Upper lobe of right lung (tissue), 1 donor: ENCODE measurements at places on chromosomes 6 and 20.

DNA sequence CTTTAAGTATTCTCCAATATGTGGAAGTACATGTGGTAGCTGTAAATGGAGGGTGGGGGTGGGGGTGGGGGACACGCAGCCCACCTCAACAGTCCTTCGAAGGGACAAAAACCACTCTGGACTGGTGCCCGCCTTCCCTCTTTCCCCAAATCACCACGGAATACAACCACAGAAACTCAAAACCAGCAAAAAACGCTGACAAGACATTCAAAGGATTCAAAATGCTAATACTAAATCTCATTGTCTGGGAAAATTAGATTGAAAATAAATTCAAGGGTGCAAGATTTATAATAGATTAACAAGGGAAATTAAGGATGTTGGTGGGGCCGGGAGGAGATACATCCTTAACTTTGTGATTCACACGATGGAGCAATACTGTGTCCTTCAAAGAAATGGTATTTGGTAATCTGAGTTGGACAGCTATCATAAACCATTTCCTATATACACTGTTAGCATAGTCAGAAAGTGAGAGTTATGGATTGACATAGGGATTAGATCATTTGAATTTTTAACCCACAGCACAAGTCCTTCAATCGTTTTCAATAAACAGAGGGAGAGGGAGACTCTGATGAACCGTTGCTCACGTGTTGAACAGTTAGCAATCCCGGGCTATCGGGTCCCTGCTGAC is 766 bp upstream of the TBC1D22B start:
- no peak for DNase-seq
- H3K27ac ChIP-seq, result no peak overlapping the region
- H3K27me3 ChIP-seq, result no peaks in the 10 kb centered on the region
- H3K4me1 ChIP-seq, result peaks cover 18% of the 10 kb centered on the region

GRCh38 chr20:38835792-38836191 is 30.3 kb downstream of the PPP1R16B start:
- H3K36me3 ChIP-seq, result no peaks in the 10 kb centered on the region
- H3K4me3 ChIP-seq, result no peak overlapping the region
- H3K27ac ChIP-seq, result no peak overlapping the region

GRCh38 chr20:50675671-50676376 is 15.5 kb downstream of the RIPOR3 start:
- H3K36me3 ChIP-seq, result no peaks in the 10 kb centered on the region
- no peaks in the 10 kb centered on the region for H3K27me3 ChIP-seq
- peaks cover 4% of the 10 kb centered on the region for H3K4me1 ChIP-seq
- no peak for DNase-seq

GRCh38 chr6:115882174-115882573 is 178.5 kb downstream of the FRK start:
- DNase-seq, result no peak
- no peaks in the 10 kb centered on the region for H3K27me3 ChIP-seq
- H3K36me3 ChIP-seq, result no peaks in the 10 kb centered on the region
- no peak overlapping the region for H3K4me3 ChIP-seq
- H3K4me1 ChIP-seq, result no peaks in the 10 kb centered on the region
- H3K27ac ChIP-seq, result no peak overlapping the region

DNA sequence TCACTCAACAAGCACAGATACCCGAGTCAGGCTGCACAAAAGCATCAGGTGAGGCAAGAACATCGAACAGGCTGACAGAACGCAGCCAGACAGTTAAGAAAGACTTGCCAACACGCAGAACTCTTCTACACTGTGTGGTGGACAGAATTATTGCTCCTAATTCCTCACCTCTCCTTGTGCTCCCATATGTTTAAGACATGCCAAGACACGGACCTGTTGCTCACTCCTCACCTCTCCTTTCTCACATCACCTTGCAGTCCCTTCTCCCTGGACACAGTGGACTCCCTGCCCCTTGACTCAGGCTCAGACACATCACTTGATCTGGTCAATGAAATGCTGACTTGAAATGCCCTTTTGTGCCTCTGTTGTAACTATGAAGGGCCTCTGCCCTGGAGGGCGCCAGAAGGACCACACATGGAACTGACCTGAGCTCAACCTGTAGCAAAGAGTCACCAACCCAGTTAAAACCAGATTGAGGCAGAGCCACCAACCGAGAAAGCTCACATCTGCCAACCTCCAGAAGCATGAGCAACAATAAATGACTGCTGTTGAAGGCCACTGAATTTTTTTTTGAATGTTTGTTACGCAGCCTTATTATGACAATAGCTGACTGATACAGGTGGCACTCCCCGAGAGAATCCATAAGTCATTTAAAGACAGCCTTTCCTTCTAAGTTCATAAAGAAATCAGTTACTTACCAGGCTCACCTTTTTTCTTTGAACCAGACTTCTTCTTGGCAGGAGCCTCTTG is 24.0 kb downstream of the RRBP1 start:
- H3K27ac ChIP-seq, result no peak overlapping the region
- no peak for DNase-seq
- H3K4me3 ChIP-seq, result no peak overlapping the region

DNA sequence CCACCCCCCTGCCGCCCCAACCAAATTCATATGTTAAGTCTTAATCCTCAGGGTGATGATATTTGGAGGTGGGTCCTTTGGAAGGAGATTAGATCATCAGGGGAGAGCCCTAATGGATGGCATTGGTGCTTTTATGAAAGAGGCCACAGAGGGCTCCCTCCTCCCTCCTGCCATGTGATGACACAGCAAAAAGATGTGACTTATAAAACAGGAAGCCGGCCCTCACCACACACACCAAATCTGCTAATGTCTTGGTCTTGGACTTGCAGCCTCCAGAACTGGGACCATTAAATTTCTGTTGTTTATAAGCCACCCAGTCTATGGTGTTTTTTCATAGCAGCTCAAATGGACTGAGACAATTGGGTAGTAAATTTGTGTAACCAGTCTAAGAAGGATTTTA is 176.3 kb downstream of the ADGRG6 start:
- no peaks in the 10 kb centered on the region for H3K36me3 ChIP-seq
- H3K4me3 ChIP-seq, result no peak overlapping the region
- H3K4me1 ChIP-seq, result no peaks in the 10 kb centered on the region
- no peaks in the 10 kb centered on the region for H3K27me3 ChIP-seq
- H3K27ac ChIP-seq, result no peak overlapping the region
- DNase-seq, result no peak

DNA sequence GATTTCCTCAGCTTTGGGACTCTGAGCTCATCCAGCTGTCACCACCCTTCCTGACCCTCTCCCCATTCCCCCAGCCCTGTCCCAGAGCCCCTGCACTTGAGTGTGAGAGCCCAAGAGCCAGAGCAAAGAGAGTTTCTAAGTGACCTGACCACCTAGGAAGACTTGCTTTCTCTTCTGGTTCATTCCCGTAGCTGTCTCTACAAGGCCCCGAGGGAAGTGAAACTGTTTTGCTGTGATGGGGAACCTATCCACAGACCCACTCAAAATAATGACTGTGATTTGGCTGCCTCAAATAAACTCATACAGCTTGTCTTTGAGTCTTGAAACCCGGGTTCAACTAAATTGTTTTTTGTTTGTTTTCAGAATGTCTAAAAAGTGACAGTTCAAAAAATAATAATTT is 74.6 kb upstream of the XRN2 start:
- no peak overlapping the region for H3K4me3 ChIP-seq
- H3K4me1 ChIP-seq, result no peaks in the 10 kb centered on the region
- H3K36me3 ChIP-seq, result peaks cover 30% of the 10 kb centered on the region
- no peak for DNase-seq

GRCh38 chr6:97591955-97592354 is 308.9 kb upstream of the MMS22L start:
- H3K27me3 ChIP-seq, result no peaks in the 10 kb centered on the region
- H3K36me3 ChIP-seq, result no peaks in the 10 kb centered on the region
- H3K4me1 ChIP-seq, result no peaks in the 10 kb centered on the region
- H3K4me3 ChIP-seq, result no peak overlapping the region

- no peaks in the 10 kb centered on the region for H3K4me1 ChIP-seq
- H3K27me3 ChIP-seq, result no peaks in the 10 kb centered on the region
- no peak overlapping the region for H3K27ac ChIP-seq
Observed at GRCh38 chr6:156396791-156397418, 380.3 kb upstream of the ARID1B start.

DNA sequence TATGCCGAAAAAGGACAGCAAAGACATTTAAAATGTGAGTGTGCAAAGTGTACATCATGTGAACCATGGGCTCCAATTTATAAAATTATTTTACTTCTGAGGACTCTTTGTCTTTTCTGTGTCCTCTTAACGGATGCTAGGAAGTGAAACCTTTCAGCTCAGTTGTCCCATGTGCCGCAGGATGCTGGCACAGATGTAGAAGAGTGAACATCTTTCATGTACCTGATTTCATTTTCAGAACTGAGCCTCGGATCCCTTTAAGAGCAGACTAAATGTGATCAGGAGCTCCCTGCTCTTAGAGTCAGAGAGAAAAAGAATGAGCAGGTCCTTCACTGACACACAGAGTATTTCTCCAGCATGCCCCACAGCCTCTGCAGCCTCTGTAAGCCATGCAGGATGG is 27.6 kb upstream of the FUCA2 start:
- no peak for DNase-seq
- H3K4me3 ChIP-seq, result no peak overlapping the region
- peaks cover 10% of the 10 kb centered on the region for H3K4me1 ChIP-seq
- no peak overlapping the region for H3K27ac ChIP-seq
- H3K36me3 ChIP-seq, result no peaks in the 10 kb centered on the region
- H3K27me3 ChIP-seq, result no peaks in the 10 kb centered on the region

DNA sequence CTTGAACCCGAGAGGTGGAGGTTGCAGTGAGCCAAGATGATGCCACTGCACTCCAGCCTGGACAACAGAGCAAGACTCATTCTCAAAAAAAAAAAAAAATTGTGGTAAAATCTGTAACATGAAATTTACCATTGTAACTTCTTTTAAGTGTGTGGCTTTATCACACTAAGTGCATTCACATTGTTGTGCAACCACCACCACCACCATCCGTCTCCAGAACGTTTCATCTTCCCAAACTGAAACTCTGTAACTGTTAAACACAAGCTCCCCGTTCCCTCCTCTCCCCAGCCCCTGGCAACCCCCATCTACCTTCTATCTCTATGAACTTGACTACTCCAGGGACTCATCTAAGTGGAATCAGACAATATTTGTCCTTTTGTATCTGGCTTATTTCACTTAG is 29.7 kb downstream of the PDRG1 start:
- DNase-seq, result no peak
- H3K27ac ChIP-seq, result no peak overlapping the region
- no peaks in the 10 kb centered on the region for H3K36me3 ChIP-seq

- peaks cover 46% of the 10 kb centered on the region for H3K4me1 ChIP-seq
- no peak overlapping the region for H3K4me3 ChIP-seq
- H3K27ac ChIP-seq, result peak overlapping the region; percentile 14
- no peak for DNase-seq
- no peaks in the 10 kb centered on the region for H3K27me3 ChIP-seq
- H3K36me3 ChIP-seq, result no peaks in the 10 kb centered on the region
Observed at GRCh38 chr6:30749554-30750378, 5.4 kb upstream of the IER3 start.

- peak overlapping the region; percentile 1 for H3K27ac ChIP-seq
- peaks cover 59% of the 10 kb centered on the region for H3K4me1 ChIP-seq
Observed at GRCh38 chr20:49685161-49685601, 28.5 kb downstream of the B4GALT5 start.

- H3K4me1 ChIP-seq, result no peaks in the 10 kb centered on the region
- H3K36me3 ChIP-seq, result no peaks in the 10 kb centered on the region
- no peak for DNase-seq
- H3K27ac ChIP-seq, result no peak overlapping the region
Observed at GRCh38 chr6:9848094-9848493, 566.8 kb downstream of the TFAP2A start.

- peaks cover 39% of the 10 kb centered on the region for H3K36me3 ChIP-seq
- no peak for DNase-seq
- no peaks in the 10 kb centered on the region for H3K27me3 ChIP-seq
- H3K4me3 ChIP-seq, result no peak overlapping the region
- no peaks in the 10 kb centered on the region for H3K4me1 ChIP-seq
Observed at GRCh38 chr6:126027601-126028000, 41.3 kb downstream of the TRMT11 start.

DNA sequence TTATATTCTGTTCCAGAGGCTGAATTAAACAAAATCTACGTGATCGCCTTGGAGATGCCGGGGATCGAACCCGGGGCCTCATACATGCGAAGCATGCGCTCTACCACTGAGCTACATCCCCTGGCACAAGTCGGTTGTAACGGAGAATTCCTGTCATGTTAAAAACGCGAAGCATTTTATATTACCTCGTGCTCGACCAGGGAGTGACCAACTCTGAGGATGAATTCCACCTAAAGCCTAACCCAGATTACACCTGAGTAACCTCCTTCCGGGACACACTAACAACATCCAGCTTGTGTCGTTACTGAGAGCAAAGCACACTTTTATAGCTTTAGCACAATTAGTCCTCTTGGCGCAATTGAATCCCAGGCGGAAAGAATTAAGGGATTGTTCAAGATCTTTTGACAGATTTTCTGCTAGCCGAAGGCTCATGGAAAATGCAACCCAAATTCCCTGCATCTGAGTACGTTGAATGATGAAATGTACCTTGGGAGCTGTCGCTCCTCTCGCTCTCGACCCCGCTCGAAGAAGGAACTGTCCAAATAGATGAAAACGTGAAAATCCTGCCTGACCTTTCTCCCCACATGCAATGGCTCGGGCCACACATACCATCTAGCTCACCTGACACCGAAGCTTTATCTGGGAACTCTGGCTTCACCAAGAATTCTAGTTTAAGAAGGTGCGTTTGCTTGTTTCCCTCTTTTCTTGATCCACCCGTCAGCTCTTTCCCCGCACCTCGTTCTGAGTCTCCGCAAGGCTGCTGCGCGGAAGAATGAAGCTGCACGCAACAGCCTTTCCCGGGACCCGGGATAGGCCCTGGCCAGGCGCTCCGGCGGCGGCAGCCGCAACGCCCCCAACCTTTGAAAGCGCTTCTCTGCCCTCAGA is 148.3 kb downstream of the GPX5 start:
- no peak overlapping the region for H3K27ac ChIP-seq
- H3K36me3 ChIP-seq, result no peaks in the 10 kb centered on the region
- peaks cover 7% of the 10 kb centered on the region for H3K4me1 ChIP-seq

- H3K36me3 ChIP-seq, result no peaks in the 10 kb centered on the region
- no peak overlapping the region for H3K4me3 ChIP-seq
- H3K27ac ChIP-seq, result no peak overlapping the region
- no peak for DNase-seq
- H3K27me3 ChIP-seq, result peaks cover 5% of the 10 kb centered on the region
- no peaks in the 10 kb centered on the region for H3K4me1 ChIP-seq
Observed at GRCh38 chr6:72704979-72705378, 83.1 kb downstream of the KCNQ5 start.
